ENCODE measurements at places on chromosomes 1 and 21. TPM values are rescaled to one million over a fixed set of nuclear protein-coding genes. Genes with fewer than 3 reads are reported as not detected.

GRCh38 chr1:25140073-25140797 lies 92.1 kb downstream of the SYF2 start:
- peaks cover 10% of the 10 kb centered on the region for H3K4me1 ChIP-seq
- H3K36me3 ChIP-seq, result no peaks in the 10 kb centered on the region
- DNase-seq, result no peak
- H3K27me3 ChIP-seq, result peaks cover 10% of the 10 kb centered on the region

DNA sequence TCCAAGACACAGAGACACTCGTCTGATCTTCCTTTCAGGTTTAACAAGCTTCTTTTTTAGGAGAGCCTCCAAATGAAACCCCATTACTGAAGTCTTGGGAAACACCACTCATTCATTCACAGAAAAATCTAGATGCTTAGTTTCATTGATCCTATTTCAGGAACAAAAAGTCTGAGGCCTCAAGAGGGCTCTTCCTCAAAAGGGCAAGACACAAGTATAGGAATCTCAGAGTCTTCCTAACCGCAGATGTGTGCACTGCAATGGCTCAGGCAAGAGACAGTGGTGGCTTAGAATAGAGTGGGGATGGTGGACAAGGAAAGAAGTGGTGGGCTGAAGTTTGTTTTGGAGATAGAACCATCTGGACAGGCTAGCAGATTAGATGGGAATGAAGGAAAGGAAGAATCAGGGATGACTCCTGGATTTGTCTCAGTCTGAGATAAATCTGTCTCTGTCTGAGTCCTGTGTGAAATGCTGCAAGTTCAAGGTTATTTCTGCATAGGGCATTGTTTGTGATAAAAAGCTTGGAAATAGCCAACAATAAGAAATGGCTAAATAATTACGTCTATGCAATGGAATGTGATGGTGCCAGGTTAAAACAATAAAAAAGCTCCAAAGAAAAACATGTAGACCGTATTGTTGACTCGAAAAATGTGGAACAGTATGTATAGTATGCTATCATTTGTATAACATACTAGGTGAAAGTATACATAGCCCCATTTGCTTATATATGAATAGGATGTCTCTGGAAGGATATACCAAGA lies 8.9 kb upstream of the CTSE start:
- no peaks in the 10 kb centered on the region for H3K36me3 ChIP-seq
- H3K4me3 ChIP-seq, result no peak overlapping the region
- no peak for DNase-seq
- peaks cover 5% of the 10 kb centered on the region for H3K27me3 ChIP-seq

DNA sequence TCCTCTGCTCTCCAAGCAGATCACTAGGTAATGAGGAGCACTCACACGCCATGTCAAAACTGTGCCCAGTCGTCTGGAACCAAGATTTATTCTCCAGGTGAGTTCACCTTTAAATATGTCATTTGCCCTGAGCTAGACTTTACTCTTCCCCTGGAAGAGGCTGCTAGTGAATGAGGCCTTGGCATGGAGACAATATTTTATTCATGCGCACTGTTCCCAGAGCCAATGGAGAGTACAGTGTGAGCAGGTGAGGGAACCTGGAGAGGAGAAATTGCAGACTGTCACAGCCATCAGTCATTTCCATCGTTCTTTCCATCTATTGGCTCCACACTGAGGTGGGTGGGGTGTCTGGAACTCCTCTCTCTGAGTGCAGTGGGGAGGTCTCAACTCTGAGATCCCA lies 333.6 kb downstream of the KCNH1 start:
- H3K27me3 ChIP-seq, result peaks cover 1% of the 10 kb centered on the region
- no peak overlapping the region for H3K27ac ChIP-seq
- H3K36me3 ChIP-seq, result no peaks in the 10 kb centered on the region
- H3K4me3 ChIP-seq, result no peak overlapping the region

The KRTAP12-2 gene
- not detected for total RNA-seq

- H3K27me3 ChIP-seq, result no peaks in the 10 kb centered on the region
- no peak overlapping the region for H3K27ac ChIP-seq
- no peaks in the 10 kb centered on the region for H3K36me3 ChIP-seq
- DNase-seq, result no peak
- no peak overlapping the region for H3K4me3 ChIP-seq
Measured at GRCh38 chr1:10517677-10517982, 42.9 kb downstream of the PEX14 start.

The MIS18A gene
- 17.2 TPM for total RNA-seq

DNA sequence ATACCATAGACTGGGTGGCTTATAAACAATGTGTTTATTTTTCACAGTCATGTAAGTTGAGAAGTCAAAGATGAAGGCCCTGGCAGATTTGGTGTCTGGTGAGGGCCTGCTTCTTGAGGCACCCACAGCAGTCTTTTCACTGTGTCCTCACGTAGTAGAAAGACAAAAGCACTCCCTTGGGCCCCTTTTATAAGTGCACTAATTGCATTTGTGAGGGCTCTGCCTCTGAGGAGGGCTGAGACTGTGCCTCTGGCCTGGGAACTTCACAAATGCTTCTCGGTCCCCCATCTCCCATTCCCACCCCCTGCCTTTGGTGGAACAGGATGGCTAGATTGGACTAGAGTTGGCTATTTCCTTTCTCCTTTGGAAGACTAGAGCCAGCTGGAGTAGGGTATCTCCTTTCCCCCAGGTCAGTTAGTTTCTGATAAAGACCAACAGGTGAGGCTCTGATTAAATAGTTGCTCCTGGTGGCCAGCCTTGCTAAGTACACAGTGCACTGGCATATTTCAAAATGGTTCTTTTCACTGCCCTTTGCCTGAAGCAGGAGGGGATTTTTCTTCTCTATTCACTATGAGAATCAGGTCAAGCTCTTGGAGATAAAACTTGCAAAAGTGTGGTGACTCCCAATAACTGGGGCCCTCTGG lies 82.9 kb downstream of the PLPPR4 start:
- H3K27ac ChIP-seq, result no peak overlapping the region
- H3K27me3 ChIP-seq, result no peaks in the 10 kb centered on the region
- H3K4me3 ChIP-seq, result no peak overlapping the region
- no peaks in the 10 kb centered on the region for H3K4me1 ChIP-seq
- H3K36me3 ChIP-seq, result no peaks in the 10 kb centered on the region
- no peak for DNase-seq

The LAMC1 gene
- total RNA-seq, result 265 TPM

- H3K4me3 ChIP-seq, result no peak overlapping the region
- peaks cover 12% of the 10 kb centered on the region for H3K36me3 ChIP-seq
- peaks cover 6% of the 10 kb centered on the region for H3K27me3 ChIP-seq
- H3K4me1 ChIP-seq, result peaks cover 55% of the 10 kb centered on the region
- DNase-seq, result no peak
- H3K27ac ChIP-seq, result peak overlapping the region; percentile 96
Measured at GRCh38 chr1:9890224-9890731, 19.8 kb downstream of the CTNNBIP1 start.

DNA sequence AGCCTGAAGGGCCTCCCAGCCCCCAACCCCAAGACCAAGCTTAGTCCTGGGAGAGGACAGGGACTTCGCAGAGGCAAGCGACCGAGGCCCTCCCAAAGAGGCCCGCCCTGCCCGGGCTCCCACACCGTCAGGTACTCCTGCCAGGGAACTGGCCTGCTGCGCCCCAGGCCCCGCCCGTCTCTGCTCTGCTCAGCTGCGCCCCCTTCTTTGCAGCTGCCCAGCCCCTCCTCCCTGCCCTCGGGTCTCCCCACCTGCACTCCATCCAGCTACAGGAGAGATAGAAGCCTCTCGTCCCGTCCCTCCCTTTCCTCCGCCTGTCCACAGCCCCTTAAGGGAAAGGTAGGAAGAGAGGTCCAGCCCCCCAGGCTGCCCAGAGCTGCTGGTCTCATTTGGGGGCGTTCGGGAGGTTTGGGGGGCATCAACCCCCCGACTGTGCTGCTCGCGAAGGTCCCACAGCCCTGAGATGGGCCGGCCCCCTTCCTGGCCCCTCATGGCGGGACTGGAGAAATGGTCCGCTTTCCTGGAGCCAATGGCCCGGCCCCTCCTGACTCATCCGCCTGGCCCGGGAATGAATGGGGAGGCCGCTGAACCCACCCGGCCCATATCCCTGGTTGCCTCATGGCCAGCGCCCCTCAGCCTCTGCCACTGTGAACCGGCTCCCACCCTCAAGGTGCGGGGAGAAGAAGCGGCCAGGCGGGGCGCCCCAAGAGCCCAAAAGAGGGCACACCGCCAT lies 21.9 kb upstream of the ARF1 start:
- peaks cover 3% of the 10 kb centered on the region for H3K4me1 ChIP-seq
- peak overlapping the region; percentile 7 for H3K4me3 ChIP-seq
- peaks cover 21% of the 10 kb centered on the region for H3K27me3 ChIP-seq
- H3K27ac ChIP-seq, result no peak overlapping the region
- H3K36me3 ChIP-seq, result peaks cover 5% of the 10 kb centered on the region

DNA sequence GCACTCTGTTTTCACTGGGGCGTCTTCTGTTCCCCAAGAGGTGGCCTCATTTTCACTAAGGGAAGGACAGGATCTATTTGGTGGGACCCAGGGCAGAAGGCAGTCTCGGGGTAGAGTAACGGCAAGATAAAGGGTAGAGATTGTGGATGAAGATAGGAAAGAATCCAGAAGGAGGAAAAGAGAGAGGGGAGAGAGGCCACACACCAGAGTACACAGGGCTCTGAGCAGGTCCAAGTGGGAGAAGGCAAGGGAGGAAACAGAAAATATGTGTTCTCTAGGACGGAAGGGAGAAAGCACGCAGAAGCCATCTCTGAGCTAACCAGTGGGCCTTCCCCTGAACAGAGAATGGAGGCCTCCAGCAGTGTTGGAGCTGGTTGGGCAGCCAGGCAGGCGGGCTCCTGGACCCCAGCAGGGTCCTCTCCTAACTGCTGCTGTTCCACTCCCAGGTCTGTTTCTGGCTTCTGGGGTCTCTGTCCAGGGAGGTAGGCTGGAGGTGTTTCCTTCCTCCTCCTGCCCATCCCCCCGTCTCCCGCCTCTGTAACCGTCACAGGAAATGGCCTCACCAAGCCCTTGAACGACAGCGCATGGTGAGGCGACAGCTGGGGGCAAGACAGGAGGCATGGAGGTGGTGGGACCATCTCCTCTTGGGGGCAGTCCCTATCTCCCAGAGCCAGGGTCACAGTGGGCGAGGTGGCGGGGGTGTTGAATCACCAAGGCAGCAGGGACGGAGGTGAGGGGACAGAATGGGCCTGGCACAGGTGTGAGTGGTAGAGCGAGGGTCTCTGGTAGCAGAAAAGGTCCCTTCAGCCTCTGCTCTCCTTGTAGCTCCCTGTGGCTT lies 649 bp downstream of the PTPN7 start:
- H3K4me1 ChIP-seq, result peaks cover 24% of the 10 kb centered on the region
- no peak for DNase-seq
- H3K36me3 ChIP-seq, result no peaks in the 10 kb centered on the region
- no peak overlapping the region for H3K27ac ChIP-seq

- H3K36me3 ChIP-seq, result peaks cover 27% of the 10 kb centered on the region
- peaks cover 12% of the 10 kb centered on the region for H3K27me3 ChIP-seq
- H3K4me3 ChIP-seq, result no peak overlapping the region
- H3K4me1 ChIP-seq, result peaks cover 4% of the 10 kb centered on the region
Measured at GRCh38 chr1:94004924-94005323, 95.7 kb upstream of the GCLM start.

The NPHS2 gene
- total RNA-seq, result not detected

The MAN1C1 gene
- 29.1 TPM for total RNA-seq

The PATJ gene
- total RNA-seq, result 13.9 TPM

The GBP3 gene
- total RNA-seq, result 0.36 TPM

- no peak for DNase-seq
- H3K27ac ChIP-seq, result peak overlapping the region; percentile 37
- no peaks in the 10 kb centered on the region for H3K36me3 ChIP-seq
- peaks cover 26% of the 10 kb centered on the region for H3K4me1 ChIP-seq
Measured at GRCh38 chr1:211580303-211580687, 1.3 kb upstream of the SLC30A1 start.

DNA sequence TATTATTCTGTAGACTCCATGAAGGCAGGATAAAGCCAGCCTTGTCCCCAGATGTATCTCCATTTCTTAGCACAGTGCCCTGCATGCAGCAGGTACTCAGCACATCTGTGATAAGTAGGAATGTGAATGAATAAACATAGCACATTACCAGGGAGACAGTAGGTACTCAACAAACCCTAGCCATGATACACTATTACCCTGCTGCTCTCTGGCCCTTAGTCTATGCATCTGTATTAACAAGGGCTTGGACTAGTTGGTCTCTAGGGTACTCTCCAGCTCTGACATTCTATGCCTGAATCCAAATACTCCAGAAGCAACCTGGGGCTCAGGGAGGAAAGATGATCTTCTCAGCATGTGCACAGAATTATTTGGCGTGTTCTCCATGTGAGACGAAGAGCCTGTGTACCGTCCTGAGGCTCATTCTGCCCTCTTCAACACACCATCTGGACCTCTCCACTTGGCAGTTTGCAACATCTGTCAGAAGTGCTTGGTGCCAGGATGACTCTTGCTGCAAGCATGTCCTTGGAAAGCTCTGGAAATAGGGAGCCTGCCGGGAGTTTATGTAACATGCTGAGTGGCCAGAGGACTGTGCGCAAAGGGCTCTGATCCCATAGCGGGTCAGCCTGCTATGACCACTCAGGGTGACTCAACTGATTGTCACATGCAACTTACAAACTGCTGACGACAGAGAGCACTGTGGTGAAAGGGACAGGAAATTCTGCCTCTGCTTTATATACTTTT lies 228.2 kb upstream of the USP24 start:
- H3K4me1 ChIP-seq, result no peaks in the 10 kb centered on the region
- no peak for DNase-seq
- H3K27me3 ChIP-seq, result no peaks in the 10 kb centered on the region

- no peak for DNase-seq
- no peak overlapping the region for H3K27ac ChIP-seq
- peaks cover 14% of the 10 kb centered on the region for H3K36me3 ChIP-seq
- H3K4me3 ChIP-seq, result no peak overlapping the region
- no peaks in the 10 kb centered on the region for H3K4me1 ChIP-seq
Measured at GRCh38 chr1:170044187-170044586, 30.3 kb downstream of the KIFAP3 start.

The OR2AK2 gene
- not detected for total RNA-seq

DNA sequence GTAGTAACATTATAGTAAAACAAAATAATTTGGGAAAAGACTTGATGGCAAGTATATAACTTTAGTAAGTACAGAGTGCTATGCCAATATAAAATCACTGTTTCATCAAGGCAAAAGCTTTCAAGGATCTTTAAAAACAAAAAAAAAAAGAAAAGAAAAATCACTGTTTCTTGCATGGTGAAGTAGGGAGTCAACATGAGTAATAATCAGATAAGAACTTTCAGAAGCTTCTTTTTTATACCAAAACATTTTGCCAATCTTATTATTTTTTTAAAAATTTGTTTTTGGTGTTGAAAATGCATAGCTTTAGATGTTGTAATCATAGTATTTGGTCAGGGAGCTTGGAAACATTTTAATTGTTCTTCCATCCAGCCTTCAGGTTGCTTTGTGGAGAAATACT lies 37.2 kb downstream of the CAMSAP2 start:
- peaks cover 26% of the 10 kb centered on the region for H3K4me1 ChIP-seq
- peak overlapping the region; percentile 45 for H3K4me3 ChIP-seq
- H3K36me3 ChIP-seq, result peaks cover 1% of the 10 kb centered on the region

The ARID4B gene
- 48.2 TPM for total RNA-seq

- H3K4me3 ChIP-seq, result no peak overlapping the region
- H3K4me1 ChIP-seq, result peaks cover 10% of the 10 kb centered on the region
- no peaks in the 10 kb centered on the region for H3K36me3 ChIP-seq
- DNase-seq, result no peak
- peaks cover 10% of the 10 kb centered on the region for H3K27me3 ChIP-seq
- no peak overlapping the region for H3K27ac ChIP-seq
Measured at GRCh38 chr1:36481771-36482723, 666 bp downstream of the CSF3R start.

- no peak overlapping the region for H3K4me3 ChIP-seq
- no peak for DNase-seq
- no peak overlapping the region for H3K27ac ChIP-seq
- H3K4me1 ChIP-seq, result peaks cover 2% of the 10 kb centered on the region
- H3K36me3 ChIP-seq, result no peaks in the 10 kb centered on the region
Measured at GRCh38 chr1:95369985-95370690, 136.1 kb downstream of the RWDD3 start.

GRCh38 chr1:180291004-180291403 lies 60.9 kb downstream of the LHX4 start:
- no peak overlapping the region for H3K4me3 ChIP-seq
- H3K27me3 ChIP-seq, result no peaks in the 10 kb centered on the region
- no peak for DNase-seq
- H3K27ac ChIP-seq, result no peak overlapping the region
- no peaks in the 10 kb centered on the region for H3K36me3 ChIP-seq
- no peaks in the 10 kb centered on the region for H3K4me1 ChIP-seq

Measured in endothelial cell (in vitro differentiated cells).